ENCODE measurements at places on chromosomes 1 and 21.

DNA sequence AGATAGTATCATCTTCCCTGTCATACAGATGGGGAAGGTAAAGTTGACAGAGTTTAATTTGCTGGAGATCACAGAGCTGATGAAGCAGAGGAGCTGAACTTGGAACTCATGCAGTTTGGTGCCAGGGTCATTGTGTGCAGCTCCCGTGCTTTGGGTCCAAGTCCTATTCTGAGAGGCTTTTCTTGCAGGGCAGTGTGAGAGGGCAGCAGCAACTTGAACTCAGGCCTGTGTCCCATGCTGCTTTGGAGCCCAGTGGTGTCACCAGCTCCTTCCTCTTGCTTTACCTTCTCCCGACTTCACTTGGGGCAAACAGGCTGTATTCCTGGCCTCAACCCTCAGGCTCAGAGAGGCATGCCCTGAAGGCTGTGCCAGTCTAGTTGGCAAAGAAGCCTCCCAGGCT, 24.7 kb downstream of the INAVA start:
- DNase-seq, result no peak

GRCh38 chr1:45669859-45670655, 16.3 kb downstream of the GPBP1L1 start:
- no peak for DNase-seq

DNA sequence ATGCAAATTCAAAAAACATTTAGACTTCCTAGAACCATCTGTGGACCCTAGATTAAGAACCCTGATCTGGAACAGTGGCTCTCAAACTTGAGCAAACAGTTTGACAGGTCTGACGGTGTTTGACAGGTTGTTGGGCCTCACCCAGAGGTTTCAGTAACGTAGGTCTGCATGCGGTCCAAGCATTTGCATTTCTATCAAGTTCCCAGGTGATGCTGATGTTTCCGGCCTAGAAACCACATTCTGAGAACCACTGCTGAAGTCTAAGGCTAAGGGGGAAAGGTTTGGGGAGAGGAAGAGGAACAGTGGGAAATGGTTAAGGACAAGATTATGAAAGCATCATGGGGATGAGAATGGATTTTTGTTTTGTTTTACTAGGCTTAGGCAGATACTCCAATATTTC, 48.6 kb downstream of the MDM4 start:
- DNase-seq, result no peak

DNA sequence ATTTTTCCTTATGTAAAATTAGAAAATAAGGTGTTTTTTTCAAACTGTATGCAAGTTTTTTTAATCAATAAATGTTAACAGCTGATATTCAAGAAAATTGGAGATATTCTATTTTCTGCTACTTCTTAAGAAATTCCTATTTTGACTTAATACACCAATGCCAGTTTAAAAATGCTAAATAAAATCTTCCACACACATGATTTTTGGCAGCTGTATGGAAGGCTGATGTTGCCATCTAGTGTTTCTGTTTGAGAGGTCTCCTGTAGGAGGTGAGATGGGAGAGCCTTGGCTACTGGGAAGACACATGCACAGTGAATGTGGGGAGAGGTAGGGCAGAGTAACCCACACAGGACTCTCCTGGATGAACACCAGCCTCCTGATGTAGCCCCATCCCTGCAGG, 29.2 kb upstream of the OR2B11 start:
- DNase-seq, result no peak

GRCh38 chr1:203145321-203146041, 18.0 kb downstream of the ADORA1 start:
- no peak for DNase-seq

GRCh38 chr1:178694923-178695525, 30.0 kb upstream of the RALGPS2 start:
- DNase-seq, result no peak

DNA sequence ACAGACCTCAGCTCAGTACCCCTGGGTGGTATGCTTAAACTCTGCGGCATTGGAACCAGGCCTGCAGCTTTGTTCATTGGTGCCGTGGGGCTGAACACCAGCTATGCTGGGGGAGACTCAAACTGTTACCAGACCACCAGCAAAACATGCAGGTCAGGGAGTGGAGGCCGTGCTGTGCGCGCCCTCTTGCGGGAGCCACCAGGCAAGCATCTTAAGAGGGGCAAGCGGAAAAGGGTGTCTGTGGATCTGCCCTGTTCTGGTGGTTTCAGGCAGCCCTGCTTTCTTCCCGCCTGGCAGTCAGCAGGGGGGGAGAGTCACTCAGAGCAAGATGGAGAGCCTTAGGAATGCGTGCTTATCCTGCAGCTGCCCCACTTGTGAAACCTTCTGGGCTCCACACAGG, 276.9 kb upstream of the ZRANB2 start:
- DNase-seq, result no peak
